ENCODE measurements at places on chromosomes 12 and 14. TPM values are rescaled to one million over a fixed set of nuclear protein-coding genes. Genes with fewer than 3 reads are reported as not detected.

IQSEC3 gene
- total RNA-seq = not detected

GRCh38 chr12:130517588-130517987 lies 179.9 kb downstream of the PIWIL1 start:
- no peak overlapping the region for H3K27ac ChIP-seq
- no peaks in the 10 kb centered on the region for H3K36me3 ChIP-seq

DNA sequence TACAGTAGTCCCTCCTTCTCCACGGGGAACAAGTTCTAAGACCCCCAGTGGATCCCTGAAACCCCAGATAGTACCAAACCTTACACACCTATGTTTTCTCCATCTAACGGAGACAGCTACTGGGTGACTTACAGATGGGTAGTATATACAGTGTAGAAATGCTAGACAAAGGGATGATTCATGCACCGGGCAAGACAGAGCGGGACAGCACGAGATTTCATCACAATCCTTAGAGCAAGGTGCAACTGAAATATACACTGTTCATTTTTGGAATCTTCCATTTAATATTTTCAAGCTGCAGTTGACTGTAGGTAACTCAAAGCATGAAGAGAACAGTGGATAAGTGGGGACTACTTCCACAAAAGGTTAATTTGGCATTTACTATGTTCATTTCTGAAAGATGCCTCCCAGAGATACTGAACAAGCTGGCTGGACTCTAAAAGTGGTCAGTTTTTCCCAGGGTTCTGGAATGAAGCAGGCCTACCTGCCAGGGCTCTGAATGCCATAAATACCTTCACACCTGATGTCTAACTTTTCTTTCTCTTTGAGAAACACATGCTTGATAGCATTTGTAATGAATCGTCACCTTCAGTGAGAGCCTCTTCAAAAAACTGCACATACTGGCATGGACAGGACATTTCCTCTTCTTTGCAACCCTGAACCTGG lies 127.7 kb upstream of the FOXN3 start:
- DNase-seq = no peak
- H3K4me3 ChIP-seq = no peak overlapping the region
- H3K4me1 ChIP-seq = peaks cover 40% of the 10 kb centered on the region
- H3K27ac ChIP-seq = no peak overlapping the region
- peaks cover 5% of the 10 kb centered on the region for H3K36me3 ChIP-seq

GRCh38 chr14:64725879-64726584 lies 21.8 kb downstream of the PLEKHG3 start:
- H3K27me3 ChIP-seq = no peaks in the 10 kb centered on the region
- H3K4me3 ChIP-seq = no peak overlapping the region
- H3K4me1 ChIP-seq = peaks cover 60% of the 10 kb centered on the region
- no peak for DNase-seq

PRH2 gene
- not detected for total RNA-seq

- peaks cover 4% of the 10 kb centered on the region for H3K27me3 ChIP-seq
- H3K4me1 ChIP-seq = peaks cover 14% of the 10 kb centered on the region
- H3K27ac ChIP-seq = no peak overlapping the region
Measured at GRCh38 chr12:48031135-48031960, 27.1 kb upstream of the COL2A1 start.

GRCh38 chr12:50985322-50985721 lies 33.0 kb downstream of the HIGD1C start:
- H3K4me3 ChIP-seq = no peak overlapping the region
- peaks cover 10% of the 10 kb centered on the region for H3K36me3 ChIP-seq
- peak overlapping the region; percentile 99 for H3K27ac ChIP-seq
- no peaks in the 10 kb centered on the region for H3K27me3 ChIP-seq
- peaks cover 40% of the 10 kb centered on the region for H3K4me1 ChIP-seq

HCAR1 gene
- not detected for total RNA-seq

ACRBP gene
- total RNA-seq = 0.41 TPM

- peaks cover 2% of the 10 kb centered on the region for H3K4me1 ChIP-seq
- H3K27me3 ChIP-seq = no peaks in the 10 kb centered on the region
- DNase-seq = peak; percentile 79
- no peak overlapping the region for H3K4me3 ChIP-seq
- no peak overlapping the region for H3K27ac ChIP-seq
Measured at GRCh38 chr12:109764776-109765445, 51.3 kb downstream of the FAM222A start.

PIWIL1 gene
- not detected for total RNA-seq

GRCh38 chr12:120798696-120799095 lies 73.1 kb downstream of the ACADS start:
- peaks cover 29% of the 10 kb centered on the region for H3K4me1 ChIP-seq
- H3K36me3 ChIP-seq = peaks cover 18% of the 10 kb centered on the region
- no peak overlapping the region for H3K4me3 ChIP-seq
- no peak for DNase-seq
- H3K27ac ChIP-seq = no peak overlapping the region

DNA sequence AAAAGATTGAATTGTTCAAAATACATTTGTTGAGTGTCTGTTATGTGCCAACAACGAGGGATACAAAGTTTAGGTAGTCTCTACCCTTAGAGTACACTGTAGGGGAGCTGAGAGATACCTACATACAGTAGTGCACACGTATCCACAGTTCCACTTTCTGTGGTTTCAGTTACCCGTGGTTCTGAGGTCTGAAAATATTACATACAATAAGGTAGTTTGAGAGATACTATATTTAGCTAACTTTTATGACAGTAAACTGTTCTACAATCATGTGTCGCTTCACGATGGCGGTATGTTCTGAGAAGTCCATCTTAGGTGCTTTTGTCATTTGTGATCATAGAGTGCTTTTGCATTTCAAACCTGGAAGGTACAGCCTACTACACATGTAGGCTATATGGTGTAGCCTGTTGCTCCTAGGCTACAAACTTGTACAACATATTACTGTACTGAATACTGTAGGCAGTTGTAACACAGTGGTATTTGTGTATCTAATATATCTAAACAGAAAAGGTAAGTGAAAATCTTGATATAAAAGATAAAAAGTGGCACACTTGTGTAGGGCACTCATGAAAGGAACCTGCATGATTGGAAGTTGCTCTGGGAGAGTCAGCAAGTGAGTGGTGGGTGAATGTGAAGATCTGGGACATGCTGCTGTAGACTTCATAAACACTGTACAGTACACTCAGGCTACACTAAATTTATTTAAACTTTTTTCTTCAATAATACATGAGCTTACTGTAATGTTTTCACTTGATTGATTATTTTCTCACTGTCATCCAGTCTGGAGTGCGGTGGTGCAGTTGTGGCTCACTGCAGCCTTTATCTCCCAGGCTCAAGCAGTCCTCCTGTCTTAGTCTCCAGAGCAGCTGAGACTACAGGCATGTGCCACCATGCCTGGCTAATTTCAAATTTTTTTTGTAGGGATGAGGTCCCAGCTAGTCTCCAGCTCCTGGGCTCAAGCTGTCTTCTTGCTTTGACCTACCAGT lies 4.0 kb downstream of the CPSF6 start:
- DNase-seq = no peak
- no peak overlapping the region for H3K27ac ChIP-seq
- no peaks in the 10 kb centered on the region for H3K27me3 ChIP-seq
- H3K36me3 ChIP-seq = no peaks in the 10 kb centered on the region

GRCh38 chr12:131105736-131106348 lies 152.1 kb downstream of the ADGRD1 start:
- no peak overlapping the region for H3K27ac ChIP-seq
- peak; percentile 82 for DNase-seq
- peaks cover 18% of the 10 kb centered on the region for H3K27me3 ChIP-seq
- peaks cover 3% of the 10 kb centered on the region for H3K36me3 ChIP-seq
- H3K4me1 ChIP-seq = peaks cover 2% of the 10 kb centered on the region

GRCh38 chr14:69260190-69260860 lies 367 bp downstream of the GALNT16 start:
- H3K27me3 ChIP-seq = no peaks in the 10 kb centered on the region
- H3K27ac ChIP-seq = peak overlapping the region; percentile 71
- H3K36me3 ChIP-seq = no peaks in the 10 kb centered on the region

PRB3 gene
- not detected for total RNA-seq

DNA sequence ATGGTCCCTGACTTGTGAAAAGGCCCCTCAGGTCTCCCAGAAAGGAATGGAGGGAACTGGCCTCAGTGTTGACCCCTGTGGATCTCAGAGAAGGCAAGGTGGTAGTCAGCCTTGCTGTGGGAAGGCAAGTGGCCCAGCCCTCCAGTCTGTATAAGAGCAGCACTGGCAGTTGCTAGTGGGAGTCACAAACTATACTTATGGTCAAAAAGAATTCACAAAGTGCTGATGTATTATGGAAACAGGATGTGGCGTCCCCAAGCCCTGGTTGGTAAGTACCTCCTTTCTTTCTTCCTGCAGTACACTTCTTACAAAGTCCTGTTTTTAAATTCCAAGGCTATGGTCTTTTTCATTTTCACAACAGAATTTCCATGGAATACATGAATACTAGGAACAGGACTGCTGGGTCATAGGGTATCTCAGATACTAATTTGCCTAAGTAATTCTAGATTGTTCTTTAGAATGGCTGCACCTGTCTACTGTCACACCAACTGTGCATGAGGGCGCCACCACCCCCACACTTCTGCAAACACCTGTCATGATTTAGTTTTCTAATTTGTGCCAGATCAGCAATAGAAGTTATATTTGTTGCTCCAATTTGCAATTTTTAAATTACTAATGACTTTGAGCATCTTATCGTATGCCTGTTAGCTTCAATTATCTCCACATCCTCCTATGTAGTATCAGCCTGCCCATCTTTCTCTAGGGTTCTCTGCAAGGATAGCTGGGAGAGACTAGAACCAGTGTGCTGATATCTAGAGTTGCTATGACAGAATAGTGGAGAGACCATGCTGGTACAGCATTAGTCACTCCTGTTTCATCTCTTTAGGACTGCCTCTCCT lies 40.7 kb upstream of the TMEM263 start:
- DNase-seq = no peak
- H3K4me1 ChIP-seq = peaks cover 2% of the 10 kb centered on the region
- no peaks in the 10 kb centered on the region for H3K27me3 ChIP-seq

GRCh38 chr12:80187660-80188090 lies 88.3 kb downstream of the OTOGL start:
- no peak for DNase-seq
- no peaks in the 10 kb centered on the region for H3K27me3 ChIP-seq
- no peaks in the 10 kb centered on the region for H3K36me3 ChIP-seq
- H3K4me1 ChIP-seq = peaks cover 23% of the 10 kb centered on the region
- no peak overlapping the region for H3K4me3 ChIP-seq

DNA sequence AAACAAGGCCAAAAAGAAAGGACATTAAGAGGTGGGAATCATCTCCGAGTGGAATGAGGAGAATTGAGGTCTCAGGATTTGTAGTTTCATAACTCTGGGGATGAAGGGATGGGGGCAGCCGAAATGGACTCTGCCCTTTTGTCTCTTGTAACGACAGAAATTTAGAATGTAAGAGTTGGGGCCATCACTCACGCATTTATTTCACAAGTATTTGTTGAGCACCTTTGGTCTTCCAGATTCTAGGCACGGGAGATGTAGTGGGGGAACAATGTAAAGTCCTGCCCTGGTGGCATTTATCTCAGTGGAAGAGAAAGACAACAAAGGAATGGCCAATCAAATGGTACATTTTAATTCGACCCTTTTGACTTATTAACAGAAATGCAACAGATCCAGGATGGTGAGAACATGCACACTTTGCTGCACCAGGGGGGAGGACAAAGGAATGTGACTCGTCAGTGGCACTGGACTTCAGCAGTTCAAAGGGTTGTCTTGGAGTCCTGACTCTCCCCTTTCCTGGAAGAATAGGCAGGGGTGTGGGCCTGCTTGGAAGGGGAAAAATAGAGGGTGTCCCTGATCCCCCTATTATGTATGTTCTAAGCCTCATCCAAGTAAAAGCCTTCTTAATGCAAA lies 102.0 kb downstream of the TMEM30B start:
- H3K27me3 ChIP-seq = no peaks in the 10 kb centered on the region
- peak overlapping the region; percentile 6 for H3K4me3 ChIP-seq
- no peak for DNase-seq
- no peaks in the 10 kb centered on the region for H3K36me3 ChIP-seq

NTF3 gene
- 0.80 TPM for total RNA-seq

RNF212B gene
- total RNA-seq = not detected

DNA sequence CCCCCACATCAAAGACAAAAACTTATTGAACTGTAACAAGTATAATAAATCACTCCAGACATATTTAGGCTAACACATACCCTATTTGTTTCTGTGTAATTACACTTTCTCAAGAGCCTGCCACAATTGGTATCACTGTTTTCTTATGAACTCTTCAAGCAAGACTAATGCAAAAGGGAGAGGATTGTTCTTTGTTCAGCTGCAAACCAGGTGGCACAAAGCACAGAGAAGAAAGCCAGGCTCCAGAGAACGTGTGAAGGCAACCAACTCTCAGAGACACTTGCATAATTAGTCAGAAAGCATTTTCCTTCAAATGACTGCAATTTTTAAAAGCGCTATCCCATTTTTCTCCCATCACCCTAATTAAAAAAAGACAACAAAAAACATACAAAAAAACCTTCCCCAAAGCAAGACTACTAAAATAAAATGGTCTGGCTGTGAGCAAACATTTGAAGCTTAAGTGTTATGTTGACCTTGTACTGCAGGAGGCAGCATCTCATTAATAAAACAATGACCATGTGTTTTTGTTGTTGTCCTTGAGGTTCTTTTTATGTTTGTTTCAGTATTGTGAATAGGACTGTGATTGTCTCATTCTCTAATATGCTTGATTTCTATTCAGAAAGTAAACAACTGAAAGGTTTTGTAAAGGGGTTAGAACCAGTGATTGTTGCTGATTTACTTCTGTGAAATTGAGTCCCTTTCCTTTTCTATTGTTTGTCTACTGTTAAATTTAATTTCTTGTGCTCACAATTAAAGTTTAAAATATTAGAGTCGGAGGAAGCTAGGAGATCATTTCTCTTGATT lies 452.7 kb upstream of the PDE3A start:
- H3K36me3 ChIP-seq = no peaks in the 10 kb centered on the region
- peak overlapping the region; percentile 3 for H3K27ac ChIP-seq
- no peaks in the 10 kb centered on the region for H3K27me3 ChIP-seq

AHNAK2 gene
- total RNA-seq = 271 TPM

- DNase-seq = no peak
- peaks cover 11% of the 10 kb centered on the region for H3K4me1 ChIP-seq
- H3K4me3 ChIP-seq = peak overlapping the region; percentile 15
- H3K27me3 ChIP-seq = no peaks in the 10 kb centered on the region
- H3K27ac ChIP-seq = peak overlapping the region; percentile 73
Measured at GRCh38 chr12:50271724-50272247, 11.5 kb downstream of the LIMA1 start.

DNA sequence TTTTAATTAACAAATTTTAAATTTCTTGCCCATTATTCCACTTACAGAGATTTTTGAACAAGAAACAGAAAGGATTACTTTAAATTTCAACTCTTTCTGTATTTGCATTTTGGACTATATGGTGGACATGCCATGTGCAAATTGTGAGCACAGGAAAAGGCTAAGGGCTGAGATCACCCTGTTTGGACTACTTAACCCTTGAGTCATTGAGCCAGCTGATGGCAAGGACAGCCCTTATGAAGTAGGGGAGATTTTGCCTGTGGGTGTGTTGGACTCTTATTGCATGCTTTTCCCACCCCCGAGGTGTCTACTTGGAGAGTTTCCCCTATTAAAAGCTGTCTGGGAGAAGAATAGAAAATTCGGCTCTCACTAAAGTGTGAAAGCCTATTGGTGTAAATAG lies 17.2 kb downstream of the DERA start:
- peaks cover 48% of the 10 kb centered on the region for H3K4me1 ChIP-seq
- no peaks in the 10 kb centered on the region for H3K36me3 ChIP-seq
- peak overlapping the region; percentile 65 for H3K27ac ChIP-seq
- no peaks in the 10 kb centered on the region for H3K27me3 ChIP-seq
- DNase-seq = no peak
- peak overlapping the region; percentile 11 for H3K4me3 ChIP-seq

FGF23 gene
- total RNA-seq = not detected

NRIP2 gene
- total RNA-seq = 0.92 TPM
